Pulmonary artery endothelial cell (primary cell): ENCODE measurements at places on chromosomes 5 and 9.
A peak's percentile ranks its signal among the peaks of the same experiment; 100 is the strongest.

DNA sequence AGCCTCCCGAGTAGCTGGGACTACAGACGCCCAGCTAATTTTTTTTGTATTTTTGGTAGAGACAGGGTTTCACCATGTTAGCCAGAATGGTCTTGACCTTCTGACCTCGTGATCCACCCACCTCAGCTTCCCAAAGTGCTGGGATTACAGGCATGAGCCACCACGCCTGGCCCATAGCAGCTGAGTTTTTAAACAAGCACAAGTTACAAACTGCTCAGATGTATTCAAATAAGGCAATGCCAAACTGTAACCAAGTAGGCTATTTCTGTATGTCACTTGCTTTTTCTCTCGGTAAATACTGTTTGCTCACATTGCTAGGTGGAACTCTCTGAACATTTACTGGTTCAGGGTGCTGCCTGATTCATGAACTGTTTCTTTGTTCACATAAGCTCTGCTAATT, 799.3 kb upstream of the NUDT12 start:
- DNase-seq, result no peak

- DNase-seq, result peak; percentile 13
These were observed 93.0 kb upstream of the ZNF608 start for GRCh38 chr5:124839371-124839998.

- DNase-seq, result no peak
These were observed 50.7 kb downstream of the SECISBP2 start for GRCh38 chr9:89368978-89369377.

- no peak for DNase-seq
These were observed 1.3 kb upstream of the LRRC14B start for GRCh38 chr5:189976-190365.

GRCh38 chr5:173954671-173955521, 34.1 kb upstream of the C5orf47 start:
- DNase-seq, result no peak

DNA sequence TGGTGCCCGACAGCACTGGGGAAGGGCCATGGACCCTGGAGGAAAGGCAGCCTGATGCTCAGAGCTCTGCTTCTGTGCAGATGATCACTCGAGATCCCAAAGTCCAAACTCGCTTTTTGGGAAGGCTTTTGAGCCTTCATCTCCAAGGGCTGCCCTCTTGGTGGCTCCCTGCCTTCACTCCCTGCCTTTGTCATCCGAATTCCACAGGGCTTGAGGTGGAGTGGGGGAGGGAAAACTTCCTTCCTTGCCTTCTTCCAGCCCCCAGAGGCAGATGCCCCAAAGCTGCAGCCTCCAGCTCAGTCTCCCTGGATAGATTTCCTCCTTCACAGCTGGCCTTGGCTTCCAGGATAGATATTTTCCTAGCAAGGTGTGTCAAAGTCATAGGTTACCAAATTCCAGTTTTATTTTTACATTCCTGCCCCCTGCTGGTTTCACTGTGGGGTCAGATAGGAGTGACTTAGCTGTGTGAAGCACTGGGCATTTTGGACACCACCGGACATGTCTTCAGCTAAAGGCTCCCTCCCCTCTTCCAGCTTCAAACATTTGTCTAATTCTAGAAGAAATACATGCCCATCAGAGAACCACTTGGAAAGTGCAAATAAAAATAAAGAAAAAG, 268.2 kb downstream of the HSPA4 start:
- no peak for DNase-seq

DNA sequence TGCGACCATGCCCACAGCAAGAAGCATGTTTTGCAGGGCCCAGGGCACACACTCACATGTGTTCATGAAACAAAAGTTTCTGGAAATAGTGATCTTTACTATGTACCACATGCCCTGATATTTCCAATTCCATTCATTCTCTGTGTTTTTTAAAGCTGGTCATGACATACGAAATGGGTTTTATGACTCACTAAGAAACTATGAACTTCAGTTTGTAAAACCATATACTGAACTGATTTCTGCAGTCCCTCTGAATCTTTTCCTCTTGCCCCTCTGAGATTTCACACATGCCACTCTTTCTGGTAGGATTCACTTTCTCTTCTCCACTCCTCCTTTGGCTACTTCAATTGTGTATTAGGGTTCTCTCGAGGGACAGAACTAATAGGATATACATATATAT, 416.1 kb upstream of the TRPC7 start:
- no peak for DNase-seq

DNA sequence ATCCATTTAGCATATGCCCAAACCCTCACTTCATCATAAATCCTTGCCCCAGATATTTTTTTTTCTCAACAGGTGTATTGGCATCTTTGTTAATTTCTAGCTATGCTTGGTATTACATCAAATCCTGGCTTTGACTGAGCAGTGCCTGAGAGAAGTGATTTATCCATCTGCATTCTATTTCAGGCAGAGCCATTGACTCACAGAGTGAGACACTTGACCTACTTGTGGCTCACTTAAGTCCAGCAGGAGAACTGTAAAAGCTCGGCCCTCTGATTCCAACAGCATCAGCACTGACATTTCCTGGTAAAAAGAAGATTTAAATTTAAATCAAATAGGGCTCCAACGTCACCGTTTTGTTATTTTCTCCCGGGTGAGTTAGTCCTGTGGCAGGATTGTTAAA, 93.4 kb downstream of the PLK2 start:
- DNase-seq, result no peak

DNA sequence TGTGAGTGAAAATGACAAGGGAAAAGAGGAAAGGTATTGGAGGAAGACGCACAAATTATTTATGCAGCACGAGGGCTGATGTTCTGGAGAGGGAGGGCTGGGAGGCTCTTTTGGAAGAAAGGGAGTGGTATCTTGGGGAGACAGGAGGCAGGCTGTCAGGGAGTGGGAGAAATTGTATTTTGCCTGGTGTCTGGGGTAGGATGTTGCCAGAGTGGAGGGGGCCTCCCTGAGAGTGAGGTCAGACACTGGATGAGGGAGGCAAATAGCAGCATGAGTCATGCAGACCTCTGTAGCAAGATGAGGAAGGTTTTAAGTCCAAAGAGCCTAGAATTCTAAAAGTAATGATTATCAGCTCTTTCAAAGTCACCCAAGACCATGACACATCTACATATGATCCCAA, 158.0 kb downstream of the DMRT2 start:
- no peak for DNase-seq

DNA sequence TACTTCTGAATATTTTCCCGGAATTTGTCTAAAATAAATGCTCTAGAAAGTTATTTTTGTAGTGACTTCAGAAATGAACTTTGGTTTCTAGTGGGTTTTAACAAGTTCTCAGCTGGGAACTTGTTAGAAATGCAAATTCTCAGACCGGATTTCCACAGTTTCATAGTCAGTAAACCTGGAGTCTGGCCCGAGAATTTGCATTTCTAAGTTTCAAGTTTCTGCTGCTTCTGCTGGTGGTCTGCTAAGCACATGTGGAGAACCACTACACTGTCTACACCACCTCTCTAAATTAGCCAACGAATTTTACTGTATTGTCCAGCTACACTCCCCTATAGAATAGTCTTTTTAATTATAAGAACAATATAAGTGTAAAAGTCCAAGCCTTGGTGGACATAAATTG, 208.0 kb downstream of the CHSY3 start:
- DNase-seq, result no peak

DNA sequence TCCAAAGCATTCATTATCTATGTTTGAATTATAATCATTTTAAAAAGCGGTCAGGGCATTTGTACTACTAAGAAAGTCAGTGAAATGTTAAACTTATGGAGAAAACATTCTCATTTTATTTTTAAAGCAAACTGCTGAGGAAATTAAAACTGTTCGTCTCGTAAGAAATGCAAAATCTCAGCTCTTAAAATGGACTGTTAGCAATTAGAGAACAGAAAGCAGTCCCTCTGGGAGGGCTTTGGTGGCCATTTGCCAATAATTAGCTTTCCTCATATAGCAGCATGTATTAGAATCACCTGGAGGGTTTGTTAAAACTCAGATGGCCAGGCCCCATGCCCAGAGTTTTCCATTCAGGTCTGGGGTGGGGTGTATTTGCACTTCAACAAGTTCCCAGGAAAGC, 120.7 kb upstream of the RASEF start:
- DNase-seq, result no peak

DNA sequence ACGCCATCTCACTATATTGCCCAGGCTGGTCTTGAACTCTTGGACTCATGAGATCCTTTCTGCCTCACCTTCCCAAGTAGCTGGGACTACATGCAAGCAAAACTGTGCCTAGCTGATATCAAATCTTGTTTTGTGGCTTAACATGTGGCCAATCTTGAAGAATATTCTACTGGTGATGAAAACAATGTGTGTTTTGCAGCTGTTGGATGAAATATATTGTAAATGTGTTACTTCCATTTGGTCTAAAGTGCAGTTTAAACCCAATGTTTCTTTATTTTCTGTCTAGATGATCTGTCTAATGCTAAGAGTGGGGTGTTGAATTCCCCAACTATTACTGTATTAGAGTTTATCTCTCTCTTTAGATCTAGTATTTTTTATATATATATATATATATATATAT, 73.1 kb downstream of the RNF130 start:
- no peak for DNase-seq

DNA sequence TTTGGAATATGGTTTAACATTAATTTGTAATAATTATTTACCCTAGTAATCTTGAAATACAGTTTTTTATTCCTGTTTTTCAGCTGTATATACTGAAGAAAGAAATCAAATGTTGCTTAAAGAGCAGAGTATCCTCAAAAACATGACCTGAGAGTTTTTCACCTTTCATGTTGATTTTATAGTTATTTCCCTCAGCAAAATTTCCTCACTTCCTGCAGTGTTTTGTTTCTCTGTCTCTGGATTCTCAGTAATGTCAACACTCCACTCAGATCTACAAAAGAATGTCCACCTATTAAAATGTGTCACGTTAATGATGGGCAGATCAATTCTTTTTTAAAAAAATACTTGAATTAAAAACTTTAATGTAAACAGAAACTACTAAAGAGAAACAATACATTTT, 398.3 kb downstream of the ANXA1 start:
- no peak for DNase-seq

DNA sequence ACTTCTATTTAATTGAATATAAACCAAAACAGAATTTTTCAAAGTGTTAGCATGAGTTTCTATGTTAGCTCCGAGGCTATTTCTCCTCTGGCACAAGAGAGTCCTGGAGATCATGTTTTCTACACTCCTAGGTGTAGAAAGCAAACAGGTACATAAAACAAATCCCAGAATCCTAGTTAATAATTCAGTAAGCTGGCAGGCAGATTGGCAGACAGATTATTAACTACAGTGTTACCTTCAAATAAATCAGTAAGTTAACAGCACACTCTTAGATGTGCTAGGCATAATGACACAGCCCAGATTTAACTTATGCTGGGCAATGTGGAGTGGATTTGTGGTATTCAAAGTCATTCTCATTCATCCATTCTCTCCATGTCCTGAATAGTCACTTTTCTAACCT, 282.8 kb upstream of the RPS23 start:
- no peak for DNase-seq

DNA sequence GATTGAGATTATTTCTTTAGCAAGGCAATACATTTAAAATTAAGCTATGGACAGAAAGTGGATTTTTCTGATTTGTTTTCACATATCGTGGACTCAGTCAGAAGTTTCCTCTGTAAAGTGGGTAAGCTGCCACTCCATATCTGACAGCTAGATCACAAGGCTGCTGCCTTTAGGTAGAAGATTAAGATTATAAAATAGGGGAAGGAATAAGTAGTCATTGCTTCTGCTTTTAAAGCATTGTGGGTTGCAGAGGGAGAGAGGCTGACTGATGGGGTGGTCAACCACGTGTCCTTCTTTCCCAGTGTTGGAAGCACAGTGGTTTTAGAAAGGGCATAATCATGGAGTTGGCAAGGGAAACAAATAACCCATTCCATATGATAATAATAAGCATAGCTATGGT, 74.3 kb upstream of the MOCS2 start:
- DNase-seq, result no peak
